ENCODE measurements at places on chromosomes 6 and 20.
A peak's percentile ranks its signal among the peaks of the same experiment; 100 is the strongest.

GRCh38 chr6:31597006-31597405, 4.2 kb upstream of the NCR3 start:
- peak; percentile 86 for DNase-seq

- DNase-seq: no peak
Observed at GRCh38 chr20:14580418-14581074, 243.1 kb upstream of the FLRT3 start.

DNA sequence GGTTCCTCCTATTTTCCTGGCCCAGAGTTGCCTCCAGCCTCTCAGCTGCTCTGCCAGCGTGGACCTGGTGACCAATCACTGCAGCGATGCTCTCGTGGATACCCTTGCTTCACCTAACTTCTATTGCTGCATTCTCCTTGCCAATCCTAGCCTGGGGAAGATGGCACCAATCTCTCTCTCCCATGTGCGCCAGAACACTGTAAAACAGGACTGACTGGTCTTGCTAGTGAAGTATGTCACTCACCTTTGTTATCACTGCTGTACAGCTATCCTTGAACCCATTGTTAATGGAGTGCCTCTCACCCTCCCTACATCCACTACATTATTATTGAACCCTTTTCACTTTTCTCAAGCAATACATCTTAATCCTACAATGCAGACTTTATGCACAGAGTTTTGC, 80.1 kb downstream of the LYRM4 start:
- DNase-seq: no peak

DNA sequence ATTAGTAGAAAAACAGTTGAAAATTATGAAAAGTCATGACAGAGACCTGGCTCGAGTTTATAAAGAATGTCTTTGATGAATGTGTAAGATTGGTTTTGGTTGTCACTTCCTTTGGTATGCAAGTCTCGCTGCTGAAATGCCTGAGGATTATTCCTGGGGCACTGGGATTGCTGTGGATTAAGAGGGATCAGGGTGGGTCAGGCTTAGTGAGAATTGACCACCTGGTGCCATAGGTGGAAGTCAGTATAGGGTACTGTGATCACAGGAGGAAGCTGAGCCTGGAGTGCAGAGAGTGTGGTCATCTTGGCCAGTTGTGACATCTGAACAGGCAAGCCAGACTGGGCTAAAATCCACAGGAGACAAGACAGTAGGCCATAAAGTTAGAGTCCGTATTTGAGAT, 34.9 kb downstream of the CEP43 start:
- no peak for DNase-seq

DNA sequence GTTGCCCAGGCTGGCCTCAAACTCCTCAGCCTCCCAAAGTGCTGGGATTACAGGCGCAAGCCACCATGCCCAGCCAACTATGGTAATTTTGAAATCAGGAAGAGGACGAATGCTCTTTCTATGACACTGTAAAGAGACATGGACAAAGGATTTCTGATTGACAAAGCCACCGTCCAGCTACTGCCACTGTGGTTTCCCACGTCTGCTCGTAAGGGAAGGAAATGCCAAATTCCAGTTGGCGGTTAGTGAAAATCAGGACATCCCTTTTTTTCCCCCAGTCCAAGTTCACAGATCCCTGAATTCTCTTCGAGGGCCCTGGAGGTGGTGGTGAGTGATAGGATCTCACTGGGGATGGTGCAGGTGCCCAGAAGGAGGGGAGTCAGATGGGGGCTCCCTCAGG, 31.2 kb downstream of the SNAI1 start:
- DNase-seq: no peak

- DNase-seq: no peak
Observed at GRCh38 chr6:1558388-1558787, 51.3 kb upstream of the FOXC1 start.

DNA sequence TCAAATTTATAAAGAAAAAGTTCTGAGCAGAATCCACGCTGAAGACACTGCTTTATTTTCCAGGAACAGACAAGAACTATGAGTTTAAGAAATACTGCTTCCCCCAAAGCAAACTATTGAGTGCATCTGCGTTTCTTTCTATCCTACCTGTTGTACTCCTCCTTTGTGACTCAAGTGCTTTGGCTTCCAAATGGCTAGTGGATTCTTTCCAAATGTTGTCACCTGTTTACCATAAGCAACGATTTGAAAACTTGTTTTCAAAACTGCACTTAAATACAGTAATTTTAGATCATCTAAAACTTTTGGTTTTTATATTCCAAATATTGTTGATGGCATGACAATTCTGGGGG, 9.5 kb downstream of the PXDC1 start:
- DNase-seq: no peak

DNA sequence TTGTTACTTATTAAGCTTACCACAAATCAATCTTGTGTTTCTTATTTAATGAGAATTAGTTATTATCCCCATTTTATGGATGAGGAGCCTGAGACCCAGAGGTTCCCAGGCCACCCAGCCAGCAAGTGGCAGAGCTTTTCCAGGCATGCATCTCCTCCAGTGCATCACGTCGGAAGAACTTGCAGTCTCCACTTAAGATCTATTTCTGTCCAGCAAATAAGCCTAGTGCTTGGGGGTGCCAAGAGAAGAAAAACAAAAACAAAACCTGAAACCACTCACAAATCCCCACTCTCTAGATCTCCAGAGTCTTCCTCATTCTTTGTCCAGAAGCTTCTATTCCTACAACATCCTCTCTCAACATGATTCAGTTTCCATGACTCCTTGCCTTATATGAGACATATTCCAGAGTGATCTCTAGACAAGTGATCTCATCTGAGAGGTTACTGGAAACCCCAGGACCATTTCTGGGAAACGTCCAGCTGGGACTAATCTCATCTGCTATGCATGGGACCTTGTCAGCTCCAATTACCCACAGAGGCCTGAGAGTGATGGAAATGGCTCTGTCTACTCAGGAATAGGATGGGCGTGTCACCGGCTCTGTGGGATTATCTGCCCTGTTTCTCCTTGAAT, 4.1 kb downstream of the GUCA1B start:
- no peak for DNase-seq

- peak; percentile 20 for DNase-seq
Observed at GRCh38 chr6:37483917-37484785, 15.5 kb downstream of the CCDC167 start.

DNA sequence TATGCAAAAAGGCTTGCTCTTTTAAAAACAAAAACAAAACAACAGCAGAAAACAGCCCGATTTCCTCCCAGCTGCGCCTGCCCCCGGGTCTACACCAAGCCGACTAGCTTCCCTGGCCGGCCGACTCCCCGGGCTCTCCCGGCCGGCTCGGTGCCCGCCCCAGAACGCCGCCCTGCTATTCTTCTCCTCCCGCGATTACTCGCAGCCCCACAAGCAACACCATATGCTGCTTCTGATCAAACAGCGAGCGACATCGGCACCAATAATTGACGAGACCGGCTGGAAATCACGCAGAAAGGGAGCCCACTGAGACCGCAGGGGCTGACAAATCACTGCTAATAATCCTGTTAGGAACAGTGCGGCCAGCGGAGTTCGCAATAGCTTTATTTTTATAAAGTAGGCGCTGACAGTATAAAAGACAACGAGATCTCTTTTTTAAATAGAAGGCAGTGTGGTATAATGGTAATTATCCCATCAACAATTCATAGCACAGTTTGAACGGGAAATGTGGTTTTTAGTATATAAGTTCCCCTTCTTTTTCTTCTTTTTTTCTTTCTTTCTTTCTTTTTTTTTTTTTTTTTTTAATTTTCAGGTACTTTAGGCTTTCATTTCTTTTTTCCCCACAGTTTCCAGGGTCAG, 3.3 kb downstream of the SIM1 start:
- no peak for DNase-seq

- no peak for DNase-seq
Observed at GRCh38 chr20:18058661-18059467, 1.1 kb upstream of the OVOL2 start.

DNA sequence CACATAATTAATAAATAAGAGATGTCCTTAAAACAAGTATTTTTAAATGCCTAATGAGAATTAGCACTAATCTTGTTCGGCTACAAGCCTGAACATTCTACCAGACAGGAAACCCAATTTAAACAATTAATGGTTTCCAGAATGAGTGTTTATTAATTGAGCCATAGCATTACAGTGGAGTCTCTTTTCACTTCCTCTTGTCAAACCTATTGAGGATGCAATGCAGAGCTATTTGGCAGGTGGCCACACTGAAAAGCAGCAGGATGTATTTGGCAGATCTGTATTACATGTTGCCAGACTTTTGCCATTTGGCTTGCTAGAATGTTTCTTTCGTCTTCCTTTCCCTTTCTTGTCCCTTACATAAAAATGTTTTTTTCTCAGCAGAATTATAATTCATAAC, 475.2 kb upstream of the MARCKS start:
- peak; percentile 87 for DNase-seq

GRCh38 chr20:31721408-31722256, 1.0 kb downstream of the BCL2L1 start:
- no peak for DNase-seq

DNA sequence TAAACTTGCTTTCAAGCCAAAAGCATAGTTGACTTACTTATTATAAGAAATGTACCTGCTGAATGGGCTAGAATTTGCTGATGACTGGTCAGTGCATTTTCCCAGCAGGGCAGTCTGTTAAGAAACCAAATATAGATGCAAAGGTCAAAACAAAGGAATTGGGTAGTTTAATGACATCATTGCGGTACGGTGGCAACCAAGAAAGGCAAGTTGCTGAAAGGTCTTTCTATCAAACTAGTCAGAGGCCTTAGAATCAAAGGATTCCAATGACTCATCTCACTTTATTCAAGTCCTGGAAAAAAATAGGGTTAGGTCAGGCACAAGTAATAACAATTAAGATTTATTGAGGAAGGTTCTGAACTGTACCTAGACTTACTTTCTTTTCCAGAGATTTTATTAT, 76.4 kb downstream of the KIZ start:
- DNase-seq: no peak

DNA sequence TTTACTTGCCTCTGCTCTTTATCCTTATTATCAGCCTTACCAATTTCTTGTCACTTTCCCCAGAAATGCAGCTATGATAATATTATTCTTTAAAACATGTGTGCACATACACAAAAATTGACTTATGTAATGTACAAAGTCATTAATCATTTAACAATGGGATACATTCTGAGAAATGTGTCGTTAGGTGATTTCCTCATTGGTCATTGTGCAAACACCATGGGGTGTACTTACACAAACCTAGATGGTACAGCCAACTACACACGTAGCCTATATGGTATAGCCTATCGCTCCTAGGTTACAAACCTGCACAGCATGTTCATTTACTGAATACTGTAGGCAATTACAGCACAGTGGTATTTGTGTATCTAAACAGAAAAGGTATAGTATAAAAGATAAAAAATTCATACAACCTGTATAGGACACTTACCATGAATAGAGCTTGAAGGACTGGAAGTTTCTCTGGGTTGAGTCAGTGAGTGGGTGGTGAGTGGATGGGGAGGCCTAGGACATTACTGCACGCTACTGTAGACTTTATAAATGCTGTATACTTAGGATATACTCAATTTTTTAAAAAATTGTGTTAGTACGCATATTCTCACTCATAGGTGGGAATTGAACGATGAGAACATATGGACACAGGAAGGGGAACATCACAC, 56.9 kb downstream of the HIVEP1 start:
- DNase-seq: peak; percentile 18

DNA sequence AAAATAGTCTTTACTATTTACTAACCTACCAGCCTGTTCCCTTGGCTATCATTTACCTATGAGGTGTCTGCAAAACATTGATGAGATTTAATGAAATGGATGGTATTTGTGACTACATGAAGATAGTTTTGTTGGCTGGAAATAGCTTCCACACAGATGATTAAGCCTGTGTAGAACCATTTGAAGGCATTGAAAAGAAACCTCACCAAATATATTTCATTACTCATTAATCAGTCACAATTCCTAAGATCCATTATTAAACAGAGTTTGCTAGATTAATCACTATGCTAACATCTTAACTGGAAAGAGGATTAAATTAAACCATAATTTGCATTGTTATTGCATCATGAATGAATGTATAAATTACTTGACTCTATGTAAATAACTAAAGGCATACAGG, 560.3 kb downstream of the BMP2 start:
- DNase-seq: no peak

DNA sequence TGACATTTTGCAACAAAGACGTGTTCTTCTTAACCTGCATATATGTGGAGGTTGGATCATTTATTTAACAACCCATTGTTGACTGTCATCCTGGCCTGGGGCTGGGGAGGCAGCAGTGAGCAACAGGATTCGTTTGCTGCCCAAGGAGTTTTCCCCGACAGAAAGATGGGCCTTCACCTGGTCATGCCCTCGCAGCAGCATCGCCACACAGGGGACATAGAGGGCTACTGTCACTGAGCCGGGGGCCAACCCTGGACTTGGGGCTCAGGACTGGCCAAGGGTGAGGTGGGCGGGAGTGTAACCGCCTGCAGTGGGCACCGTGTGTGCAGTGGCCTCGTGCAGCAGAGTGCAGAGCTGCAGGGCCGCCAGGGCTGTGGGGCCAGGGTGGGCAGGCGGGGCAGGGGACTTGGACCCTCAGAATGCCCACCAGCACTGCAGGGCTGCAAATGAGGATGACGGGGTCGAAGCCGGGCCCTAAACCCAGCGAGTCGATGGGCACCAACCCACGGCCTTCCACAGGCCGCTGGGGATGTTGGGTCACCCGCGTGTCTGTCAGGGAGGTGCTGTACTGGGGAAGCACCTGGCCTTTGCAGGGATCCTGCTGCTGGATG, 11.8 kb downstream of the DUSP22 start:
- DNase-seq: no peak

GRCh38 chr20:57476084-57476526, 48.8 kb downstream of the CTCFL start:
- DNase-seq: peak; percentile 68

DNA sequence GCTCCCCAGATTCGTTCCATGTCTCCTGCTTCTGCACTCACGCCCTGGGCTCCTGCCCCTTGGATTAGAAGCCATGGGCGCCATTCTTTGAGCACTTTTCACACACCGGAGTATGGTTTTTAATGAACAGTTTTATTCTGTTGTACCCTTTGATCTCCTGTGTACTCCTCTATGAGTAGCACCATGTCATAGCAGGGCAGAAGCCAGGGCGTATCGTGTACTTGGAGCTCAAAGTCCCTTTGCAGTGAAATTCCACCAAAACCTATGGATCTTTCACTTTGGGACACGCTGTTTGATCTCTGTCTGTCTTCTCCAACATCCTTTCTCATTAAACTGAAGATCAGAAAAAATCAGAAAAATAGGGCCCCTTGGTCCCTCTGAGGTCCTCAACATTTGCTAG, 275.3 kb downstream of the NRN1 start:
- DNase-seq: no peak

- DNase-seq: no peak
Observed at GRCh38 chr20:43724383-43724782, 2.4 kb downstream of the GTSF1L start.

- peak; percentile 39 for DNase-seq
Observed at GRCh38 chr6:37173493-37174195, 3.7 kb downstream of the PIM1 start.

GRCh38 chr6:31908791-31909190, 6.9 kb upstream of the ZBTB12 start:
- DNase-seq: no peak

- no peak for DNase-seq
Observed at GRCh38 chr20:53950031-53950430, 120.4 kb downstream of the BCAS1 start.

GRCh38 chr20:43508106-43508505, 609 bp downstream of the L3MBTL1 start:
- DNase-seq: no peak
